Kidney tubule cell (primary cell): ENCODE measurements at places on chromosomes 11 and 22.

DNA sequence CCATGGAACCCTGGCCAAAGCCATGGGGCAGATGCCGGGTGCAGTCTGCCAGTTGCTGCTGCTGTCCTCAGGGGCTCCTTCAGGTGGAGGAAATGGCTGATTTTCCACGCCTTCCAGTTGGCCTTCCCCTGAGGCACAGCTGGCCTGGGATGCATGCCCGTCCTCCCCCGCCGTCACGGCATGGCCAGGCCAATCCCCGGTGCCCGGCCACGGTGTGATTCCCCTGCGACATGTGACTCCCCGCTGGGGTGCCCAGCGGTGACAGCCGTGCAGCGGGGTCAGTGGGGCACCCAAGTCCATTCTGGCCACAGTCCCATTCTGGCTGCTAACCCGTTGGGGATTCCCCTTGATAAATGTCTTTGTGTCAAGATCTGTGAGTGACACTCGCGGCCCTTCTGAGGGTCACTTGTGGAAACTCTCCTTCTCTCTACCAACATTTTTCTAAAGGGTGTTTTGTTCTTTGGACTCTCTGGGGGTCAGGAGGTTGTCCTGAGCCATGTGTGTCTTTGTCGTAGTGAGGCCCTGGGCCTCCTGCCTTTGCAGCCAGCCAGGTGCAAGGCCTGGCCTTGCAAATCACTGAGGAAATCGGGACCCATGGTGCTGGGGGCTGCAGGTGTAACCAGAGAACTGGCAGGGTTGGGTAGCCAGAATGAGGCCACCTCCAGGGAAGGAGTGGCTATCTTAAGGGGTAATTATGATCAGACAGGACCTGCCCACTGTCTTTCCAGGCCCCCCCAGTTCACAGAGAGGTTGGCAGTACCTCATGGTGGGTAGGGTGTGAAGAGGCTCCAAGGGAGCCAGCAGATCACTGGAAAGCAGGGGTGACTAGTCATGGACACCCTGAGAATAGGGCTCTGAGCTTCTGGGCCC, 37.1 kb downstream of the KCNQ1OT1 start:
- no peak for DNase-seq

- no peak for DNase-seq
Measured at GRCh38 chr11:13214276-13214675, 63.3 kb upstream of the BMAL1 start.

- no peak for DNase-seq
Measured at GRCh38 chr11:69105461-69106030, 50.2 kb upstream of the SMIM38 start.

GRCh38 chr11:119188067-119188466, 2.8 kb downstream of the NHERF4 start:
- no peak for DNase-seq

GRCh38 chr11:62832336-62833234, at the start of gene TEX54:
Gene TEX54 (minus strand): TSS chr11:62832841.
- DNase-seq: no peak
